Activated CD4-positive, alpha-beta memory T cell treated with anti-CD3 and anti-CD28 coated beads, Interleukin-2, amount 10 ng/mL, durations not matched to agents 7 days and 5 days (primary cell): ENCODE measurements at places on chromosomes 3 and 15. TPM values are rescaled to one million over a fixed set of nuclear protein-coding genes. Genes with fewer than 3 reads are reported as not detected.

GRCh38 chr15:84810073-84810840 is 6.9 kb upstream of the ALPK3 start:
- H3K27ac ChIP-seq: no peak overlapping the region
- no peak overlapping the region for H3K4me3 ChIP-seq
- peaks cover 4% of the 10 kb centered on the region for H3K36me3 ChIP-seq
- no peak for DNase-seq
- H3K27me3 ChIP-seq: no peaks in the 10 kb centered on the region
- H3K4me1 ChIP-seq: peaks cover 3% of the 10 kb centered on the region

GRCh38 chr3:85433319-85433718 is 474.5 kb downstream of the CADM2 start:
- H3K4me1 ChIP-seq: no peaks in the 10 kb centered on the region
- no peak for DNase-seq
- no peaks in the 10 kb centered on the region for H3K27me3 ChIP-seq
- H3K4me3 ChIP-seq: no peak overlapping the region

Gene TP63
- total RNA-seq: 1.7 TPM

GRCh38 chr3:149605902-149606301 is 51.9 kb downstream of the WWTR1 start:
- no peak for DNase-seq
- H3K36me3 ChIP-seq: no peaks in the 10 kb centered on the region
- H3K4me1 ChIP-seq: peaks cover 5% of the 10 kb centered on the region
- no peak overlapping the region for H3K4me3 ChIP-seq

Gene TMPRSS7
- not detected for total RNA-seq
